ENCODE measurements at places on chromosomes 1 and 21. TPM values are rescaled to one million over a fixed set of nuclear protein-coding genes. Genes with fewer than 3 reads are reported as not detected.

DNA sequence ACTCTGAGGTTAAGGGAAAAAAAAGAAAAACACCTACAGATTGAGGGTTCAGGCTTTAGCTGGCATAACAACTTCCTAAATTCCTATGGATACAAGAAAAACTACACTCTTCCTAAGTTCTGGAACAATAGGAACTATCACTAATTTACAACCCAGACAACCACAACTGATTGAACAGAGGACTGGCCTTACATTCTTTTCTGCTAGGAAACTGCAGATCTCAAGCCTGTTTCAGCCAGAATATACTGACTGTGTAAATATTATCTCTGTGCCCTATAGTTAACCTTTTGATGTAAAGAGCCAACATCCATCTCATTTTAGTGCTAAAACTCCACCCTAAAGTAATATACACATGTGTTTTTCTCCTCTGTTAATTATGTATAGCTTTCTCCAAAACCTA is 1186.5 kb upstream of the TMPRSS15 start:
- H3K4me3 ChIP-seq = no peak overlapping the region
- DNase-seq = no peak
- H3K36me3 ChIP-seq = no peaks in the 10 kb centered on the region
- no peaks in the 10 kb centered on the region for H3K27me3 ChIP-seq
- no peak overlapping the region for H3K27ac ChIP-seq

DNA sequence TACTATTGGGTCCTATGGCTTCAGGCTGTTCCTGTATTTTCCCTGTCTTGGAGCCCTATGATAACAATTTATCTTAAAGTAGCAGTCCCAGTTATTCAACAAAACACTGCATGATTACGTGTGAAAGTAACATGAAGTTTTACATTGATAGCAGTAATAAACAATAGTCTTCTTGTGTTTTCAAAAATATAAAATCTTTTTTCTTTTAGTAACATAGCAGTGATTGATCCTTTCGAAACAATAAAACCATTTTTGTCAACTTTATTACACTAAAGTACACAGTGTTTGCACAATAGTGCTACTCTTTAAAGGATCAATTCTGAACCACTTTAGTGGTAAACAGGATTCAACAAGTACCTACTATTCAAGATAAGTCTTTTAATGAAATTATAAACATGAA is 90.6 kb downstream of the GPATCH2 start:
- no peak overlapping the region for H3K4me3 ChIP-seq
- no peaks in the 10 kb centered on the region for H3K36me3 ChIP-seq
- no peak overlapping the region for H3K27ac ChIP-seq
- no peaks in the 10 kb centered on the region for H3K27me3 ChIP-seq
- H3K4me1 ChIP-seq = no peaks in the 10 kb centered on the region
- DNase-seq = no peak

DNA sequence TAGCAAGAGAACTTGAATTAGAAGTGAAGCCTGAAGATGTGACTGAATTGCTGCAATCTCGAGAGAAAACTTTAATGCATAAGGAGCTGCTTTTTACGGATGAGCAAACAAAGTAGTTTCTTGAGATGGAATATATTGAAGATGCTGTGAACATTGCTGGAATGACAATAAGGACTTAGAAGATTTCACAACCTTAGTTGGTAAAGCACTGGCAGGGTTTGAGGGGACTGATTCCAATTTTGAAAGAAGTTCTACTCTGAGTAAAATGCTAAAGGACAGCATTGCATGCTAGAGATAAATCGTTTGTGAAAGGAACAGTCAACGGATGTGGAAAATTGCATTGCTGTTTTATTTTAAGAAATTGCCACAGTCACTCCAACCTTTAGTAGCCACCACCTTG is 69.5 kb downstream of the GDAP2 start:
- no peak overlapping the region for H3K27ac ChIP-seq
- H3K27me3 ChIP-seq = no peaks in the 10 kb centered on the region
- DNase-seq = no peak
- H3K4me1 ChIP-seq = peaks cover 2% of the 10 kb centered on the region

DNA sequence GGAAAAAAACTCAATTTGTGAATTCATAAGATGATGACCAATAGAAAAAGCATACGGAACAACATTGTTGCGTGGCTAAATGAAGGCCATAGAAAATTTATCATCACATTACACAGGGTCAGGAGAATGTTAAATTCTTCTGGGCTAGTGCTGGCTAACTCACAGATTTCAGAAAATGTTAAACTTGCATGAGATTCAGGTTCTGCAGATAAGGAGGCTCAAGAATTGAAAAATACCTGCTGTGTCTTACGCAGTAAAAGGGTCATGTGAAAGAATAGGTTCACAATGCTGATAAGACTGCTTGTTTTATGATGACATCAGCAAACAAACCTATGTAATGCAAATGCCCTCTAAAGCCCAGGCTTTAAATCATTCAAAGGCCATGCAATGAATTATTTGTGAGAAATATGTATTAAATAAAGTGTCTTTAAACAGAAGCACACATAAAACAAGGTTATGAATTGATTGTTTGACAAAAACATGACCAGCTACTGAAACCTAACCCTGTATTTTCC is 378.8 kb downstream of the USP25 start:
- H3K4me3 ChIP-seq = no peak overlapping the region
- H3K27me3 ChIP-seq = no peaks in the 10 kb centered on the region
- H3K27ac ChIP-seq = no peak overlapping the region
- no peaks in the 10 kb centered on the region for H3K36me3 ChIP-seq
- H3K4me1 ChIP-seq = peaks cover 12% of the 10 kb centered on the region
- no peak for DNase-seq

DNA sequence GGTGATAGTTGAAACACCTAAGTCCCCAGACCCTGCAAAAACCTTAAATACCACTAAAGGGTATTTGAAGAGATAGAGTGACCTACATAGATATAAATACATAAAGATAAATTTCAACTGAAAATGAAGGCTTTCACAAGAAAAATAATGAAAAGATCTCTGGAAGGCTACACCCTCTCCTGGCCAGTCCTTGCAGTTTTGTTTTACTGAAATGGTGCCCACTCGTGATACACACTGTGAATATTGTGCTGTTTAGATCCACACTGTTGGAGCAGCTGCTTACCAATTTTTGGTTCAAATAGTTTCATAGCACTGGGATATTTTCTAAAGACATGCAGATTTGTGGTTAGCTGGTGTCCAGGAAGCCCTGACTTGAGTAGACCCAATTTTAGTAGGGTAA is 31.5 kb upstream of the RNF187 start:
- peaks cover 2% of the 10 kb centered on the region for H3K36me3 ChIP-seq
- no peak for DNase-seq
- peak overlapping the region; percentile 19 for H3K4me3 ChIP-seq
- no peaks in the 10 kb centered on the region for H3K27me3 ChIP-seq

DNA sequence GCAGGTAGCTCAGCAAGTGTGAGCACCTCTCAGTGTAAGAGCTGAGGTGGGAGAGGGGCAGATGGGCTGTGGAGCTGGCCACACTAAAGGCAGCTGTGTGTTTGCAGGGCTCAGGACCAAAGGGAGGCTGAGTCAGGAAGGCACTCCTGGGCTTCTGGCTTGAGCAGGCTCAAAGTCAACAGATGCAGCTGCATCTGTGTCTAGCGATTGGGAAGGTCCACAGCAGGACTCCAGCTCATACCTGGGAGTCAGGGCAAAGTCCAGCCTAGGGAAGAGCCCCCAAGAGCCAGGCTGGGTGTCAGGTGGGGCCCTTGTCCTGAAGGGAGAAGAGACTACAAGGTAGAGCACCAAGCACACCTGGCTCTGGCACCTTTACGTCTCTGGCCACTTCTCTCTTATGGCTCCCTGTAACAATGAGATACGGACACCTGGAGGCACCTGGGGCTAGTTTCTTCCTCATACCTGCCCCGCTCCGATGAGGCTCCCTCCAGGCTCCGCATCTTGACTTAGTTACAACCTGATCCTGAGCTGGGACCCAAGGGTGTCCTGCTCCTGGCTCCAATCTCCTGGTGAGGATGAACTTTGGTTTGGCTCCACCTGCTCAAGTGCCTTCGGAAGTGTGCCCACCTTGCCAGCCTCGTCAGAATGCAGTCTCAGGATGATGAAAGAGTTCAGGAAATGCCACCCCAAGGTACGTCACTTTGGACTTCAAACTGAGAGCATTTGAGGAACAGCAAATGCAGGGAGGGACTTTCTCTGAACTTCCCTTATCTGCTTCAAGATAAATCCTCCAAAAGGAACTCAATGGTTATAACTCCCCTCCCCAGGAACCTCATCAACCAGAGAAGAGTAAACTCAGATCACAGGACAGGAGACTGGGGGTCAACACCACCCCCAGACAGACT is 21.5 kb upstream of the SLC2A1 start:
- peaks cover 44% of the 10 kb centered on the region for H3K4me1 ChIP-seq
- H3K27me3 ChIP-seq = no peaks in the 10 kb centered on the region
- H3K27ac ChIP-seq = no peak overlapping the region
- DNase-seq = no peak
- H3K4me3 ChIP-seq = no peak overlapping the region

- DNase-seq = no peak
- H3K4me1 ChIP-seq = no peaks in the 10 kb centered on the region
- H3K27me3 ChIP-seq = peaks cover 2% of the 10 kb centered on the region
- no peak overlapping the region for H3K4me3 ChIP-seq
- H3K27ac ChIP-seq = no peak overlapping the region
Measured at GRCh38 chr1:33719326-33719725, 144.6 kb upstream of the HMGB4 start.

DNA sequence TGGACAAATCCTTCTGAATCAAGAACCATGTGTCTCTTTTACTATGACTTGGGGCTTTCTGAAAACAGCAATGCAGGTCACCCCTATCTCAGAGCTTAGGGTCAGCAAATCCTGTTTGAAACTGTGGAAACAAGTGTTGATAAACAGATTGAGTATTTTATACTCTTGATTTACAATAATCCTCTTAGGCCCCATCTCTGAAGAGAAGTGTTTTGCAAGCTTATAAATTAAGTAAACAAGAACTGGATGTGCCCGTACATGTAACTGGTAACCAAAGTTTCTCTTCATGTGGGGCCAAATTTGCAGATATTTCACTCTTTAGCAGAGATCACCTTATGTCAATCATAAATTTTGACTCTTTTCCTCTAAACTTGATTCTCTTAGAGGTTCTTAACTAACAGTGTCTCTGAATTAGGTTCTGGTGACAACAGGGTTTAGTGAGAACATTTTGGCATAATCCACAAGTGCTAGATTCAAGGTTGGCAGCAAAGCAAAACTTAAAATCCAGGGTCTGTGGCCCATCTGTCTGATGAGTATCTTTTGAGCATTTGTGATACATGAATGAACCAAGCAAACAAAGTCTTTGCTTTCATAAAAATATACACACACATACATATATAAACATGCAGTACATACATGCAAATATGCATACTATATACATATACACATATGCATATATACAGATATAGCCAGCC is 183.0 kb upstream of the HOOK1 start:
- H3K4me1 ChIP-seq = no peaks in the 10 kb centered on the region
- no peak for DNase-seq
- no peak overlapping the region for H3K4me3 ChIP-seq
- no peak overlapping the region for H3K27ac ChIP-seq
- no peaks in the 10 kb centered on the region for H3K36me3 ChIP-seq
- no peaks in the 10 kb centered on the region for H3K27me3 ChIP-seq

DNA sequence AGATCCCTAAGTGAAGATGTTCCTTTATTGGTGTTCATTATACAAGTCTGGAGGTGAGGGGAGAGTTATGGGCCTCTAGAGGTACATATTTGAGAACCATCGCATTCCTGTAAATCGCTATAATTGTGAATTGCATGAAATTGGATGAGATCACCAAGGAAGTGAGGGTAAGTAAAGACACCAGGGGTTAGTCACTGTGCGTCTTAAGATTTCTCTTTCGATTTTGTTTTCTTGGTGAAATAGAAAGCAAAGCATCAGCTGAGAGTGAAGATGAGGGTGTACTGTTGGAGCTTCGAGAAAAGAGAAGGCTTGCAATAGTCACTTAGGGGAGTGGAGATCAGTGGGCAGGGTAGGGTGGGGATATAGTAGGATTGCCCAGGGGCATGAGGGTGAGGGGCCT is 82.1 kb downstream of the RAVER2 start:
- H3K27ac ChIP-seq = no peak overlapping the region
- H3K36me3 ChIP-seq = peaks cover 6% of the 10 kb centered on the region
- no peak for DNase-seq
- H3K4me1 ChIP-seq = peaks cover 29% of the 10 kb centered on the region
- no peaks in the 10 kb centered on the region for H3K27me3 ChIP-seq
- no peak overlapping the region for H3K4me3 ChIP-seq

DNA sequence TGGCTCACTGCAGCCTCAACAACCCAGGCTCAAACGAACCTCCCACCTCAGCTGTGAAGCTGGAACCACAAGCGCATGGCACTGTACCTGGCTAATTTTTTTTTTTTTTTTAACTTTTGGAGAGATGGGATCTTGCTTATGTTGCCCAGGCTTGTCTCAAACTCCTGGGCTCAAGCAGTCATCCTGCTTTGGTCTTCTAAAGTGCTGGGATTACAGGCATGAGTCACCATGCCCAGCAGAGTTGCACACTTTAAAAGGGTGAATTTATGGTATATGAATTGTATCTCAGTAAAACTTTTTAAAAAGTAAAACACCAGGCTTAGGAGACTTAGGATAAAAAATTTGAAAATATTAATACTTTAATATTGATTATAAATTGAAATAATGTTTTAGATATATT is 99.1 kb downstream of the CLEC20A start:
- H3K4me1 ChIP-seq = no peaks in the 10 kb centered on the region
- no peak overlapping the region for H3K27ac ChIP-seq
- peaks cover 2% of the 10 kb centered on the region for H3K36me3 ChIP-seq
- no peak overlapping the region for H3K4me3 ChIP-seq

The ALX3 gene
- total RNA-seq = not detected

The FGR gene
- not detected for total RNA-seq

The NR0B2 gene
- not detected for total RNA-seq

The LCE3E gene
- not detected for total RNA-seq

The CD101 gene
- total RNA-seq = 1.4 TPM

The LENEP gene
- total RNA-seq = 0.72 TPM

All from chondrocyte (in vitro differentiated cells).